ENCODE measurements at places on chromosomes 13 and 19.

- no peak for DNase-seq
Observed at GRCh38 chr13:47049276-47049989, 152.6 kb upstream of the HTR2A start.

DNA sequence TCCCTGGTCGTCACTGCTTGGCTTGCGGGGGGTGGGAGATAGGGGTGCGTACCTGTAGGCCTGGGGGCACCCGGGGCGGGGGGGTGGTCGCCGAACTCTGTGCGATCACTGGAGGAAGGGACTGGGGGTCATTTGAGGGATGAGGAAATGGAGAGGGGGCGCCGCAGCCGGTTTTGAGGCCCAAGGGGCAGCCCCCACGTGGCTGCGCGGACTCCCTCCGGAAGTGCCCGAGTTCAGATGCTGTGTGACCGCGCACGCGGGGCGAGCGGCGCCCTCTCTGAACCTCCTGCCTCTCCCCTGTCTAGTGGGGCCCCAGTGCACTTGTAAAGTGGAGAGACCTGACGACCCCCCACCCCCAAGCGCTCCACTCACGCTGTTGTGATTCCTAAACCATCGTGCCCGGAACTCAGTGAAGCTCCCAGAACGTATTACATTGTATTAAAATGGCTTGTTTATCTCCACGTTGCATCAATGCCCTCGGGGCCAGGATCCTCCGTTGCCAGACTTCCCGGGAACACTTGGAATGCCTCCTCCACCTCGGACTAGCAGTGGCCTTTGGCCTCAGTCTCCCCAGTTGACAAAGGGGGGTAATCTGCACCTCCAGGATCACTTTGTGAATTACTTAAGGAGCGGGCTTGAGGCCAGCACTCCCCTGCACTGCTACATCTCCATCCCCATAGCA is 3.0 kb upstream of the NANOS3 start:
- DNase-seq, result no peak

DNA sequence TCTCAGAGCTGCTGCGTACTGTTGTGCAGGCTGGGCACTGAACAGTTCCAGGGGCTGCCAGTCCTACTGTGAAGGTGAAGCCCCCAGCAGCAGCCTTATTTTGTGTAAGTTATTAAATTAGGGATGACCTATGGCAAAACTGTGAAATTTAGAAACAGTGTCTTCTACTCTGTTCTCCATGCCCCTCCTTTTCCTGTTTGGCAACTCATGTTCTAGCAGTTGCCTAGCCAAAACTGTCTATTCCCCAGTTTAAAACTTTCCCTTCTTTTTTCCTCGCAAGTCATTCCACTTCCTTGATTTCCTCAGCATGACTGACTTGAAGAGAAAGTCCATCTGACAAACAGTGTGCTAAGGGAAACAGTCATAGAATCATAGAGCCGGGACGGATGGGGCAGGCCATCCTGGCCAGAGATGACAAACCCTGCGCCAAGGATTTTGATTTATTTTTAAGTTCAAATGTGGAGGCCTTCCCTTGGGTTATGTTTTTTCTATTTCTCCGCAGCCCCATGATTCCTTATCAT is 78.1 kb upstream of the OLFM4 start:
- DNase-seq, result no peak

DNA sequence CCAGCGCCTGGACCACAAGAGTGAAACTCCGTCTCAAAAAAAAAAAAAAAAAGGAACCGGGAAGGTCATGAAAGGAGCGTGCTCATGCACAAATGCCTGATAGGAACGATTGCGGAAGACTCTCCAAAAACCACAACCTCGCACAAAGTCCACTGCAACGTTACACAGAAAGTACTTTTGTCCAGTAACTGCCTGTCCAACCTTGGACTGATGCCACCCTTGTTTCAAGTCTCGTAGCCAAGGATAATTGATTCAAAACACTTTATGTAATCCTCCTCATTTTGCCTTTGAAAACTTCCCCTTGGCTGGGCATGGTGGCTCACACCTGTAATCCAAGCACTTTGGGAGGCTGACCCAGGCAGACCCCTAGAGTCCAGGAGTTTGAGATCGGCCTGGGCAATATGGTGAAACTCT is 13.7 kb downstream of the LGALS7 start:
- DNase-seq, result no peak

GRCh38 chr13:82571653-82572052 is 1310.6 kb downstream of the SLITRK1 start:
- no peak for DNase-seq

DNA sequence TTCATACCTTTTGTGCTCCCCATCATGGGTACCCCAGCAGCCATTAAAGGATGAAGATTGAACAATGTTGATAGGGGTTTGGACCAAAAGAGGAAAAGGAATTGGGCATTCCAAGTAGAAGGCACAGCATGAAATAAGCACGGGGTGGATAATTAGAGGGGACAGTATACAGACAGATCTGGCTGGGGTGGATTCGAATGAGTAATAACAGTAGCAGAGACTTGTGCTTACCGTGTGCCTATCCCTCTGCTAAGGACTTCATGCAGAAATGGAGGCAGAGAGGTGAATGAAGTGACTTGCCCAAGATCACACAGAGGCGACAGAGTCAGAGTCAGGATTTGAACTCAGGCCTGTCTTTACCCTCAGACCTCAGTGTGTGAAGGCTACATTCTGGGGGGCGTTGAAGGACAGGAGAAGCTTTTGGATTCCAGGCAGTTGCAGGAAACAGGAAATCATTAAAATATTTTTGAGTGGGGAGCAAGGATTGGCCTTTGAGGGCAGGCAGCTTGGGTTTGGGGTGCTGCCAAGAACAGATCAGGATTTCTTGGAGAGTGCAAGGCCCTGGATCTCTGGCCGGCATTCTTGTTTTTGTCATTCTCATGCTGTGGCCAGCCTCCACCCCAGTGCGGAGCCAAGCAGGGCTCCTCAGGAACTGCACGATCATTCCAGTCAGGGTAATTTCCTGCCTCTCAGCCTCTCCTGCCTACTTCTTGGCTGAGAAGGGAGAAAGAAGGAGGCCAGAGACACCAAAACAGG is 18.7 kb downstream of the PAF1 start:
- DNase-seq, result peak; percentile 96

- no peak for DNase-seq
Observed at GRCh38 chr19:33603377-33603776, 18.4 kb upstream of the CHST8 start.

GRCh38 chr13:37539976-37540605 is 58.5 kb downstream of the POSTN start:
- DNase-seq, result no peak

GRCh38 chr13:35976126-35976525 is 155.1 kb downstream of the DCLK1 start:
- DNase-seq, result no peak

DNA sequence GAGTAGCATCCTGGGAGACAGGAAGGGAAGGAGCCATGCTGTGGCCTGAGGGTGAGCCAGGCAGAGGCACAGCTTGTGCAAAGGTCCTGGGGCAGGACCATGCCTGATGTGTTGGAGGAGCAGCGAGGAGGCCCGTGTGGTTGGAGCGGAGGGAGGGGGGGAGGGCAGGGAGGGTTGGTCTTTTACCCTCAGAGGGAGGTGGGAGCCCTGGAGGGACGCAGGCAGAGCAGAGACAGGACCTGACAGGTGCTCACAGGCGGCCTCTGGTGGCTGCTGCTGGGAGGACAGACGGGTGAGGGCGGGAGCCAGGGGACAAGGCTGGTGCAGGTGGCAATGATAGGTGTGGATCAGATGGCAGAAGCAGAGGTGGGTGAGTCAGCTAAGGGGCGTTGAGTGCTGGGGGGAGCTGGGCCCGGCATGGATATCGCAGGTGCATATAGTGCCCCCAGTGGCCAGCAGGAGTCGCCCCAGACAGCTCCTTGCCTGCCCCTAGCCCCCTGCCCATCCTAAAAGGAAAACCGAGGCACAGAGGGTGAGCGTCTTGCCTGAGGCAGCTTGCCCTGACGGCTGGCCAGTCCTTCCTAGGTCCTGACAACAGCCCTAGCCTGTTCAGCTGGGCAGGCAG is 9.8 kb upstream of the GNA15 start:
- no peak for DNase-seq

GRCh38 chr13:50094615-50095293 is 79.5 kb downstream of the KCNRG start:
- no peak for DNase-seq

- no peak for DNase-seq
Observed at GRCh38 chr19:2201473-2202148, 34.5 kb downstream of the PLEKHJ1 start.

DNA sequence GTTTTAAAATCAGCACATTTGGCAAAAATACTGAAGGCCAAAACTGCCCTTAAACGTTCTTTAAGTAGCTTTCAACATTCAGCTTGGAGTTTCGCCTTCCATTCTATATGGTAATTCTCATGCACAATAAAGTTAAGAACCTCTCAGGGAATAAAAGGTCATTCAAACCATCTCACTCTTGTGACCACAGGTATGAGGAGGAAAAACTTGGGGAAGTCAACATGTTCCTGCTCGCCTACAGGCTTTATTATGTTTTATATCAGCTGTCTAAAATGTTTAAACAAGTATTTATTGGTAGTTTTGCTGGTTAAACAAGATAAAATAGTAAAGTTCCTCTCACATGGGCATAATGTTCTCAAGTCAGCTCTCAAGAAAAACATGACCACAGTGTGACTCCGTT is 19.9 kb upstream of the TM9SF2 start:
- no peak for DNase-seq

GRCh38 chr13:50161052-50161451 is 145.8 kb downstream of the KCNRG start:
- no peak for DNase-seq

- DNase-seq, result no peak
Observed at GRCh38 chr13:71090990-71091389, 776.0 kb downstream of the DACH1 start.

GRCh38 chr13:40672765-40673397 is 6.4 kb upstream of the FOXO1 start:
- no peak for DNase-seq

DNA sequence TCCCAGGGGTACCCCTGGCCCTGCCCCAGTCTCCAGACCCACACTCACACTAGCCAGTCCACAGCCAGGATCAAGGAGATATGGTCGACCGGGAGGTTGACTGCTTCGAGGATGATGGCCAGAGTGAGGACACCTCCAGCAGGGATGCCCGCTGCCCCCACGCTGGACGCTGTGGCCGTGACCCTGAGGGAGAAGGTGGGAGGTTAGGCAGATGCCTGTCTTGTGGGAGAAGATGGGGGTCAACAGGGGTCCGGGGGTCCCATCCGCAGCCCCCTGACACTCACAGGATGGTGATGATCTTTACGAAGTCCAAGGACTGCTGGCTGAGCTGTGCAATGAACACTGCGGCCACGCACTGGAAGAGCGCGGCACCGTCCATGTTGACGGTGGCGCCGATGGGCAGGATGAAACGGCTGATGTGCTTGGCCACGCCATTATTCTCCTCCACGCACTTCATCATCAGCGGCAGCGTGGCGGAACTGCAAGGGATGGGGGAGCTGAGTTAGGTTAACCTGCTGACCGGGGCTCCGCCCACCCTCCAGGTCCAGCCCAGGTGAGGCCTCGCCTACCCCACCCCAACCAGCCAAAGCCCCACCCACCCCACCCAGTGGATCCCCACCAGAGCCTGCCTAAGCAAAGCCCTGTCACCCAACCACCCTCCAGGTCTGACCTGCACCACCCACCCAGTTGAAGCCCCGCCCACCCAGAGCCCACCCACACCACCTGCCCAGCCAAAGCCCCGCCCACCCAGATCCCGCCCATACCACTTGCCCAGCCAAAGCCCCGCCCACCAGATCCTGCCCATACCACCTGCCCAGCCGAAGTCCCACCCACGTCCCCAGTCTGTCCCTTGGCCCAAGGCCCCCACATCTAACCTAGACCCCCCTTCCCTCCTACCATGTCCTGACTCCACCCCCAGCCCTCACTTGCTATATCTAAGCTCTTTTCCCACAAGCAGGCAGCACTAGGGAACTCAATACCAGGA is 11.2 kb downstream of the SLC1A5 start:
- no peak for DNase-seq

DNA sequence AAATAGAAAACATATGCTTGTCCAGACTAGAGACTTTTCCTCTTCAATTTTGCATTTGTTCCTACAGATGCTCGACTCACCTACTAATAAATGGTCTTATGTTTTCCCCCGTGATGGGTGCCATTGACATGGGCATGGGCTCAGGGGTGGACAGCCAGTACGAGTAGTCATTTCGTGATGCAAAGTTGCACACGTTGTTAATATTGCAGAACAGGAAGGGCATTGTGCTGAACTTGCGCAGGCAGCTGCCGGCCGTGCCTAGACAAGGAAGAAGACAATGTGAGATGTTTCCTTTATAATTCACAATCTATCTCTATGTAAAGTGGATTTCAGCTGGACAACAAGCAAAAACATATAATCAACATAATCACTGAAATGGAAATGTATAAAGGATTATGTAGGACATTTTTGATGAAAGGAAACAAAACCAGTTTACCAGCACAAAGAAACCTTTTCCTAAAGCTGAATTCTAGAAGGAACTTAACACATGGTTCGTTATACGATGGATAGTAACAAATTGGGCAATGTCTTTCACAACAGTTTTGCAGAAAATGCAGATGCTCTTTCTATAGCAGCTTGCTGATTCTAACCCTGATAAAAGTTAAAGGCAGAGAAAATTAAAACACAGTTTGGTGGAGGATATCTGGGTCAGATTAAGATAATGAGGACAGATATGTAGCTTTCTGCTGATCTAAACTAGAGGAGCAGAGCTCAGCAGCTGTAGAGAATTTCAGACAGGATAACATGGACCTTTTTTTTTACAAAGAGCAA is 145.7 kb downstream of the COL4A1 start:
- peak; percentile 66 for DNase-seq

- no peak for DNase-seq
Observed at GRCh38 chr13:24161980-24162525, 1.5 kb downstream of the SPATA13 start.

GRCh38 chr13:32423592-32423991 is 4.3 kb downstream of the N4BP2L1 start:
- DNase-seq, result no peak

DNA sequence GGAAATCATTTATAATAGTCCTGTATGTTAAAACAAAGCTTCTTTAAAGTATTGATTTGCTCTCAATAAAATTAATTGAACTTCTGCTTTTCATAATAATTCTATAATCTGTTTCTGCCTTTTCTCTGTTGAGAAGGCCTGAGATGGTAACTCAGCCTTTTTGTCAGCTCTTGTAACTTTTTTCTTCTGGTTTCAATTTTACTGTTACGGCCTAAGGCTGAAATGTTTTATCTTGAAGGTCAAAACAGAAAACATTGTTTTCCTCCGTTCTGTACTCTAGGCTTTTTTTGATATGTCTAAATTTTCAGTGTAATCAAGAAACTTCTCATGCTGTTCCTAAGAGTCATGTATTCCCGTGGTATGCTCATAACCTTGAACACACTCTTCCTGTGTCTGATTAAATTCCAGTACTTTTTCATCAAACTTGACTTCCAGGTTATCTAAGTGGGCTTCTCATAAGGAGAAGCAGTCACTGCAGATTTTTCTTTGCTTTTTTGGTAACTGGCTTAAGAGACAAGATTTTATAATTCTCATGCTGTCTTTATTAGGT is 7.6 kb upstream of the NAXD start:
- DNase-seq, result no peak

Measured in umbilical cord (tissue), 2 donors.